CD4-positive, alpha-beta T cell treated with Interleukin-17A for 1 hour (primary cell): ENCODE measurements at places on chromosomes 13 and 19.

DNA sequence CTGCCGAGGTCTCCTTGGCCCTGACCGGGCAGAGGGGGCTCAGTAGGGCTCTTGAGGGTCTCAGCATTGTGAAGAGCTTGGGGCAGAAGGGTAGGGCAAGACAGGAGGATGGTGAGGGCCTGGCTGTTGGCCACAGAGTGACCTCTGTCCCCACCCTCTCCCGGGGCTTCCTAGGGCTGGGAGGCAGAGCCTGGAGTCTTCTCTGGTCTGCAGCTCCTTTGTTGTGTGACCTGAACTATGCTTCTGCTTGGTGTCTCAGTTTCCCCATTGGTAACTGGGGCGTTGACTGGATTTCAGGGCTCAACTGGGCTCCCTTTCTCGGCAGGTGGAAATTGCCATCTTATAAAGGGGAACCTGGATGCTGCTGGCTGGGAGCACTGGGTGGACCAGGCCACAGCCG is 30.1 kb upstream of the PEPD start:
- no peak for DNase-seq

- no peak for DNase-seq
These were observed 194.6 kb downstream of the POSTN start for GRCh38 chr13:37403776-37404527.

DNA sequence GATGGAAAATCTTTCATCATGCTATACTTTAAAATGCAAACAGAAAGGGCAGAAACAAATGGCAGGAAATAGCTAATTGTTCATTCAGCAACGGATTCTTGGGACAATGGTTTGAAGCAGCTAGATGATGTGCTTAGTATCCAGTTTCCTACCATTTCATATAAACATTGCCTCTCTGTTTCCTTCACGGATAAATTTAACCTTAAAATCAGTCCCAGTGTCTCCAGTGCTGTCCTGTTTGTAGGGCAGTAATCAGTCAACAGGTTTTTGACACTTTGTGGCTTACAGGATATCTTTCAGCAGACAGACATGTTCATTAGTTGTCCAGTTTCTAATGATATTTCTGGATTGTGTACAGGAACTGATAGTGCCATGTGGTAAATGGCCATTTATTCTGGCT is 24.7 kb upstream of the RB1 start:
- DNase-seq: no peak

DNA sequence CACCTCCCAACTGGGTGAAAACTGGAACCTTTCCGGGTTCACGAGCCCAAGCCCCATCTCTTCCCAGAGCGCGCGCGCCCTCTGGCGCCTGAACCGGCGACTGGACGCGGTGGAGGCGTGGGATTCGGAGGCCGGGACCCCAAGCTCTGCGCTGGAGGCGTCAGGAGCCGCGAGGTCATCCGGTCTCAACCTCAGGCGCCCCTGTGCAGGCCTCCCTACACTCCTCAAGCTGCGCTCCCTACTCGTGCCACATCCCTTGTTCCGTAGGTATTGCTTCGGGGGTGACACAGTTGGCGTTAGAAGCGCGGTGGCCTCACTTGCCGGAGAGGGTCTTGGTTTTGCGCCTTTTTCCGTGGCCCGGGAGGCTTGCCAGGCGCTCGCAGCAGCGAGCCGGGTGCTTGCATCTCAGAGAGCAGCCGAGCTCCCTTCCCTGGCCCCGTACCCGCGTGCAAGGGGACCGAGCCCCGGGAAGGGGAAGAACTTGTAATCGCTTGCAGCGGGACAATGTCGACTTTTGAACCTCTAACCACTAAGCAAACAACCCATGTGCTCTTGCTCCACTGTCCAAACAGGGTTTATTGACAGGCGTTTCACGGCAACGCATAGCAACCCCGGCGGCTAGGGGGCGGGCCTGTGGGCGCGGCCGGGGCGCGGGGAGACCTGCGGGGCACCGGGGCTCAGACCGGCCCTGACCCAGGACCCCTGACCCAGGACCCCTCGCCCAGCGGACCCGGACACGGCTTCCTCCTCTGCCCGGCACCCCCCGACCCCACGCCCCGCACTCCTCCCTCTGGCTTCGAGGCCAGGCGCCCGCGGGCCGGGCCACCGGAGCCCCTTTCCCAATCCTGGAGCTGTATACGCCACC is 8.5 kb downstream of the CDX2 start:
- DNase-seq: peak; percentile 2

DNA sequence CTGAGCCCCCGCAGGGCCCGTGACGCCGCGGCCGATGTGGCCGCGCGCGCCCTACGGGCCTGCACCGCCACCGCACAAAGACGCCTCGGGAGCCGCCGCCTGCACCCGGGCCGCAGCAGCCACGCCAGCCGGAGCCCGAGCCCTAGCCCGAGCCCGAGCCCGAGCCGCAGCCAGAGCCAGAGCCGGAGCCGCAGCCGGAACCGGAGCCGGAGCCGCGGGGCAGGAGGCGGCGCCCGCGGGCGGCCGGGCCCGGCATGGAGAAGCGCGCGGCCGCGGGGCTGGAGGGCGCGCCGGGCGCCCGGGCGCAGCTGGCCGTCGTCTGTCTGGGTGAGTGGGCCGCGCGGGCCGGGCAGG is 379 bp downstream of the LRP3 start:
- DNase-seq: no peak

DNA sequence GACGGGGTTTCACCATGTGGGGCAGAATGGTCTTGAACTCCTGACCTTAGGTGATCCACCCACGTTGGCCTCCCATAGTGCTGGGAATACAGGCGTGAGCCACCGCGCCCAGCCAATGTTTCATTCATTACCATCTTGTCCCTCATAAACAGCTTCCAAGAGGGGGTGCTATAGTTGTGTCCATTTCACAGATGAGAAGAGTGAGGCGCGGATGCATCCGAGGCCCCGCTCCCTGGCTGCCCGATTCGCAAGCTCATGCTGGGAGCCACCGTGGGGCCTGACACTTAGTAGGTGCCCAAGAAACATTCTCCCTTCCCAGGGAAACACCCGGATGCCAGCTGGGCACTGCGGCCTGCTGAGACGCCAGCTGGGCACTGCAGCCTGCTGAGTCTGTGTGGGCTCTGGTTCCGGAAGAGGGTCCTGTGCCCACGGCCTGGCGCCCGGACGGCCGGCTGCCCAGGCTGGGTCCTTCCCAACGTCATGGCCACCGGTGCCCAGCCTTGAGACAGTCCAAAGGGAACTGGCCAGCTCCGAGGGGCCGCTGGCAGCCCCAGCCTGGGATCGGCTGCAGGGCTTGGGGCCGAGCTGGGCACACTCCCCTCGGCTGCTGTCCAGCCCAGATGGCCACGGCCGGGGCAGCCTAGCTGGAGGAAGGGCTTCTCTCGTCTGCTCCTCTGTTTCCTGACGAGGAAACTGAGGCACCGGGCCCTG is 54.7 kb downstream of the NFIC start:
- DNase-seq: no peak

DNA sequence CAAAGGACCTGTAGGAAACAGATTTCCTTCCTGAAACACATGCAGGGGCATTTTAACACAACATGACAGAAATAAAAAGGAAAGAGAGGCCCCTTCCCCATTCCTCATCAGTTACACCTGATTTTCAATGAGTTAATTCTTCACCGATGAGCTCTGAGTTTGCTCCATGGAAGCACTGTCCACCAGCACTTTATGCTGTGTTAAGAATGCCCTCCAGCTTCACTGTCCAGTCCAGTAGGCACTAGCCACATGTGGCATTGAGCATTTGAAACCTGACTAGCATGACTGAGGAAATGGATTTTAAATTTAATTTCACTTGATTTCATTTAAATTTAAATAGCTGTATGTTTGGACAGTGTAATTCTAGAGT is 217.2 kb upstream of the SLC10A2 start:
- DNase-seq: no peak
